Anterior cingulate cortex (tissue), 58 donors: ENCODE measurements at places on chromosomes 7 and 10.

- DNase-seq = peak; percentile 39
These were observed 23.5 kb downstream of the ASB4 start for GRCh38 chr7:95509199-95509598.

DNA sequence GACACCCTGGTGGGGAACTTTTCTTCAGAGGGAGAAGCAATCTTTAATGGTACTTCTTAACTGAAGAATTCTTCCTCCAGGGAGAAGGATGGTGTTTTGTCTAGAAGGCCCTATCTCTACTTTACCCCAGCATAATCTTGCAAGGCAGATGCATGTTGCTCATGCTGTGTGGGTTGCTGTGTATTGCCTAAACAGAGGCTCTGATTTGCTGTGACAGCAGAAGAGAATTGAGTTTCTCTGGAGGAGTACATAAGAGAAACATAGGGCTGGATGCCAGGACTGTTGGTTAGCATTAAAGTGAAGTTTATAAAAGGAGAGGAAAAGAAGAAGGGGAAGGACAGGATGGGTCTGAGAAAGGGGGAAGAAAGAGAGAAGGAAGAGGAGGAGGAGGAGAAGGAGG, 248.1 kb upstream of the HPS1 start:
- DNase-seq = no peak

GRCh38 chr7:107994421-107995030, 8.4 kb downstream of the LAMB1 start:
- DNase-seq = no peak

- no peak for DNase-seq
These were observed 22.6 kb upstream of the DIP2C start for GRCh38 chr10:712089-712488.

GRCh38 chr10:1316809-1317143, 260.6 kb downstream of the WDR37 start:
- DNase-seq = no peak

- no peak for DNase-seq
These were observed 31.8 kb upstream of the HTR5A start for GRCh38 chr7:155038335-155038734.

- DNase-seq = no peak
These were observed 135.8 kb downstream of the KCNMA1 start for GRCh38 chr10:77501846-77502261.

- DNase-seq = no peak
These were observed 513.9 kb downstream of the GATA3 start for GRCh38 chr10:8568401-8568800.

GRCh38 chr10:129641351-129641750, 174.3 kb downstream of the MGMT start:
- no peak for DNase-seq

- no peak for DNase-seq
These were observed 181.7 kb downstream of the CCSER2 start for GRCh38 chr10:84510121-84510520.
